ENCODE measurements at places on chromosomes 4 and X.

DNA sequence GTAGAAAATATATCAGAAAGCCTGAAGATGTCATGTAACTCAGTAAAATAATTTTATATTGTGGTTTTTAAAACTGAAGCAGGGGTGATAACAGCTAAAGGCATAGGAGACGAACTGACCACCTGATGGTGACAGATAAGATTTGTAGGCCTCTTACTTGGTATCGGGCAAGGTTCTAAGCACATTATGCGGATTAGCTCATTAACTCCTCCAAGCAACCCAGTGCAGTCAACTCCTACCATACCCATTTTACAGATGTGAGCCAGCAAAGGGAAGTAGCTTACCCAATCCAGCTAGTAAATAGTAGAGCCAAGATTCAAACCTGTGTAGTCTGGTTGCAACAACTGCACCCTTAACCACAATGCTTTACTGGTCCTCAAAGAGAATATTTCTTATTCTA is 62.1 kb downstream of the CC2D2A start:
- DNase-seq = no peak

GRCh38 chr4:152676052-152676854 is 3.5 kb downstream of the TMEM154 start:
- no peak for DNase-seq

DNA sequence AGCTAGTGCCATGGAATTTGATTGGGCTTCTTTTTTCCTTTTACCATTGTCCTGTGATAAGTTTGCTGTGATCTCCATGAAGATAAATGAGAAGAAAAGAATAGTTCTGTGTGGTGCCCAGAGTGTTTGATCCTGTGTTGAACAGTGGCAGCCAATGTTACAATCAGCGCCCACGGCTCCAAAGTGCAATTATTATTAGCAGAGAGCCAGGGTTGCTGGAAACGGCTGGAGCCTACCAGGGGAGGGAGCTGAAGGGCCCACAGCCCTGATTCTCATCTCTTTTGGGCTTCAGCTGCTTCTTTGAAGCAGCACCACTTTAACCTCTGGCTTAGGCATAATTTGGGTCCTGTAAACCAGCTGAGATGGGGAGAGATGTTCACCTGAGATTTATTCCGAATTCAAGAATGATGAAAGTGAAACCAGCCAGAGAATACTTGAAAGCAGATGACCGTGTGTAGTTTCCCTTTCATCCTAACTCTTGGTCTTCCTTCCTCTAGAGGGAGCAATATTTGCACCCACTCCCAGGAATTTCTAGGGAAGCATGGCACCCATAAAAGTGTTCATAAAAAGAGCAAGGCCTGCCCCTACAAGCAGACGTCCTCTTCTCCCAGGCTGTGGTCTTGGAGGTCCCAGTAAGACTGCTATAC is 298.3 kb downstream of the EVC2 start:
- DNase-seq = no peak

DNA sequence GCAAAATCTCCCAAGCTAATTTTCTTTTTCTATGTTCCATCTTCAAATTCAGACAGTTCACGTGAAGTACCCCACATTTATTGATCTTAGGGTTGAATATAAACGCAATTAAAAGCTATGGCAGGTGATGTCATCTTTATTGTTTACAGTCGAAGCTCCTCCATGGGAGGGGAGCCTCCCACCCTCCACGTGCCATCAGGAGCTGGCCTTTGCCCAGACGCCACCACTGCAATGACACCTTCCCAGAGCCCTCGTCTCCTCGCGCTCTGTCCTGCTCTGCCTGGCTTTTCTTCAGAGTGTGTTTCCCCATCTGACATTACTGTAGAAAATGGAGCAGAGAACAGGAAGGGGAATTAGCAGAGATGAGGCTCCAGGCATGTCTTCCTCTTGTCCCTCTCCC is 18.8 kb upstream of the CYP4V2 start:
- no peak for DNase-seq

DNA sequence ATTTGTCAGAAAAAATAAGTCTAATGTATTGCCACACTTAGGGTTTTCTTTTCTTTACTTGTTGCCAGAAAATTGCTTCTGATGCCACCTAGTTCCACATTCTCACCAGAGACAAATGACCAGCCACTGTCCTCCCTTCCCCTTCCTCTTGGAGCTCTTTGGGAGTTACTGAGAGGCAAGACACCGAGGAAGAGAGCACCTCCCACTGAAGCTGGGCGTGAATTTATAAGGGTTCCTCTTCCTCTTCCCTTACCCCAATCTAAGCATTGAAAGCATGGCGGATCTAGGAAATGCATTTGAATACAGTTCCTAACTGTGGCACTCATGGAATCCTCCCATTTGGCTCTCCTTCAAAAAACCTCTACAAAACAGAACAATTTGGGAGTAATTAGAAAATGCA is 30.0 kb downstream of the ANXA3 start:
- no peak for DNase-seq

- no peak for DNase-seq
These were observed 38.5 kb downstream of the APBB2 start for GRCh38 chr4:41175794-41176193.

- no peak for DNase-seq
These were observed 89.1 kb upstream of the TSPAN5 start for GRCh38 chr4:98747393-98748091.

DNA sequence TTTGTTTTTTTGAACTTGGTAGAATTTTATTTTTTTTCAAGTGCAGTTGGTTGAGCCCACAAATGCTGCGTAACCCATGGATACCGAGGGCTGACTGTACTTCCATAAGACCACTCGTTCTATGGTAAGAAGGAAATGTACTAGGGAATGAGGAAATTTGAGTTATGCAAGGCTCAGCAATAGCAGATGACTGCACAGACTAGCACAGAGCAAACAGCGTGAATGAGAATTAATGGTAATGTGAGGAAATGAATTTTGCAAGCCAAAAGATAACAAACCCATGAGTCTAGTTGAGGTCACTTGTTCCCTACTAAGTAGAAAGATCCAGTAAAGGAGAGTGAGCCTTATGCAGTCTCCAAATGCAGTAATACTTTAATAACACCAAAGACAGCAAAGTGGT is 17.4 kb downstream of the GSPT2 start:
- no peak for DNase-seq

GRCh38 chr4:41268721-41269517 is 12.2 kb downstream of the UCHL1 start:
- DNase-seq = no peak

GRCh38 chr4:102439236-102439614 is 61.9 kb upstream of the NFKB1 start:
- DNase-seq = no peak

- no peak for DNase-seq
These were observed 821 bp upstream of the TMEM128 start for GRCh38 chr4:4248885-4249203.

DNA sequence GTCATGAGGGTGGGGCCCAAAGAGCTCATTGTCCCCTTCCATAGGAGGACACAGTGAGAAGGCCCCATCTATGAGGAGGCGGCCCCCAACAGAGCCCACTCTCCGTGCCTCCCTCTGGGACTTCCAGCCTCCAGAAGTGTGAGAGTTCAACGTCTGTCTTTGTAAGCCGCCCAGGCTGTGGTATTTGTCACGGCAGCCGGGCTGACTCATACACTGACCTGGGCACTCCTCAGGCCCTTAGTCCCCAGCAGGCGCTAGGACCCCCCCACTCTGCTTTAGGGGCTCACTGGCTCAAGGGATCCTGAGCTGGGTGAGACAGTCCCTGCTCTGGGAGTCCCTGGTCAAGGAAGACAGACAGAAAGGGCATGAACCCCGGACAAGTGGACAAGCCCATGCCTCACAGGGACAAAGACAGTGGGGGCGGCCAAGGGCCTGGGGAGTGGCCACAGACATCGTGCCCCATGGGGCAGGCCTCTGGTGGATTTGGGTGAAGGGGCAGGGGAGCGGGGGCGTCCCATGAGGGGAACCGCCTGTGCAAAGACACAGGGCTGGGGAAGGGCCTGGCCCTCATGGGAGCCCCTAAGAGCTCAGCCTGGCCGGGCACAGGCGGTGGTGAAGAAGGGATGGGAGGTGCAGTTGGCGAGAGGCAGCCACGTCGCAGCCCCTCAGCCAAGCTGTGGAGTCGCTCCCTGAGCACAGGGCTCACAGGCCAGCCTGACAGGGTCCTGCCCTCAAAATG is 21.5 kb downstream of the ABLIM2 start:
- DNase-seq = no peak

GRCh38 chr4:122826553-122827257 is at the start of gene FGF2:
Gene FGF2, plus strand, starts transcription at chr4:122826831. Its CDS starts 344 bp downstream, at chr4:122827175.
- no peak for DNase-seq

DNA sequence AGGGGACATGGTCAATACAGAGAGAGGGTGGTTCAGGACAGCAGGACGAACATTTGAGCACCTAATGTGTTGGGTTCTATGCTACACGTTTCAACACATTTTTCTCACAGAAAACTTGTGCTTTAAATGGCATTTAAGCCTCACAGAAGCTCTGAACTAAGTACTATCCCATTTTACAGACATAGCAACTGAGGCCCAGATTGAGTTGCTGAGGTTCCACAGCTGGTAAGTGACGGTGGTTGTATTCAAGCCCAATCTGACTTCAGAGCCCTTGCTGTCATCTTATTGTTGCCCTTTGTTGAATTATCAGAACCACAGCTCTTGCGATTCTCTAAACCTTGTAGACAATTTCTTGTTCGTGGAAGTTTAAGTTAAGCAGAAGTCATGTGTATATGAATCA is 116.7 kb downstream of the FNIP2 start:
- no peak for DNase-seq

DNA sequence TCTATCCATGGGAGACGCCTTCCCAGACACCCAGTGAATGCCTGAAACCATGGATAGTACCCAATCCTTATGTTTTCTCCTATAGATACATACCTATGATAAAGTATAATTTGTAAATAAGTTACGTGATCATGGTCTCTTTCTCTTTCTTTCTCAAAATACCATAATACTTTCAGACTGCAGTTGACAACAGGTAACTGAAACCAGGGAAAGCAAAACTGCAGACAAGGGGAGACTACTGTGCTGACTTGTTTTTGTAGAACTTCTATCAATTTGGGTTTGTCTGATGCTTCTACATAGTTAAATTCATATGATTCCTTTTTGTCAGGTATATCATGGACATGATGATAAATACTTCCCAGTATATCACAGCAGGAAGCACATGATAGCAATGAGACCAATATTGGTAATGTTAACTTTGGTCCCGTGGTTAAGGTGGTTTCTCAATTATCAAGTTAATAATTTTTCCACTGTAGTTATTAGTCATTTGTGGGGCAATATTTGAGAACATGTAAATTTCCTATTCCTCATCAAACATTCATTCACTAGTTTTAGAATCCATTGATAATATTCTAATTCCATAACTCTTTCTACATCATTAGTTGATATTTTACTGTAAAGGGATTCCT is 298.0 kb upstream of the TET2 start:
- no peak for DNase-seq

DNA sequence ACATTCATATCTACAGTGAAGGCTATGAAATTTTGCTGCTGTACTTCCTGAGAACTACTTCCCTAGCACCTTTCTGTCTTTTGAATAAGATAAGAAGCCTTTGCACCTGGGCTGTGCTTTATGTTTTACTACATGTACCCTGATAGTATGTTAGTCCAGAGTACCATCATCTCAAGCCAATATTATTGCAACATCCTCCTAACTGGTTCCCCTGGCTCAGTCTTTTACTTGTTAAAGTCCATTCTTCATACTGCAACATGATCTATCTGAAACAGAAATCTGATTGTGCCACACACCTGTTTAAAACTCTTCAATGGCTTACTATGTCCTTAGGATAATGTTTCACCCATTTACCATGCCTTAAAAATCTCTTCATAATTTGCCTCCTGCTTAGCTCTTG is 102.3 kb downstream of the AGTR2 start:
- DNase-seq = no peak

DNA sequence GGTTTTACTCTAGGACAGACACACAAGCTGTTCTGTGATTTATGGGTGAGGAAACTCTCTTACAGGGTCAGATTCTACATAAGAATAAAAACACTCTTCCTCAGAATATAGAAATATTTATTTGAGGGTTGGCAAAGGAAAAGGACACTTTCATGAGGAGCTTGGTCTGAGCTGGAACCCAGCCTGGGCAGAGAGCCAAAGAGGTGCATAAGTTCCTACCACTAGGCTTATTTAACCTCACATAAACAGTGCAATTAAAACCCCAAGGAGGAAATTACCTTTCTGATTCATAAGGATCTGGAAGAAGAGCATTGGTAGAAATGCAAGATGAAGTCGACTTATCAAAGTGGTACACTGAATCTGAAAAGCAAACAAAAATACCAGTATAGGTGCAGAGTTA is 32.9 kb downstream of the SETD7 start:
- no peak for DNase-seq

DNA sequence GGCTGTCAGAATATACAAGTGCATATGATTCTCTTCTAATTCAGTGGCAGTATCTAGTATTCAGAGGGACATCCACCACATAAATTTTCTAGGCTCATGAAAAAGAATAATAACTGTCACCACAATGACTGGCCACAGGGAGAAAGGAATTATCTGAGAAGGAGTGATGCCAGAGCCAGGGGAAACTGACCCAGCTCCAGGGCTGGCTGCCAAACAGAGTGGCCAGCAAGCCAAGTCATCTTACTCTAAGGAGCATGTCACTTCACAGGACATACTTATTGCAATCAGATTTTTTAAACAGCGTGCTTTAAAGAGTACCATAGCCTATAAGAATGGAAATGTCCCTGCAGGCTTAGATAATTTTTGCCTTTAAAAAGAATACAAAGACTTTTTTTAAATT is 5.8 kb upstream of the SEPTIN11 start:
- DNase-seq = no peak

- no peak for DNase-seq
These were observed 29.0 kb downstream of the RNF4 start for GRCh38 chr4:2497931-2498330.

DNA sequence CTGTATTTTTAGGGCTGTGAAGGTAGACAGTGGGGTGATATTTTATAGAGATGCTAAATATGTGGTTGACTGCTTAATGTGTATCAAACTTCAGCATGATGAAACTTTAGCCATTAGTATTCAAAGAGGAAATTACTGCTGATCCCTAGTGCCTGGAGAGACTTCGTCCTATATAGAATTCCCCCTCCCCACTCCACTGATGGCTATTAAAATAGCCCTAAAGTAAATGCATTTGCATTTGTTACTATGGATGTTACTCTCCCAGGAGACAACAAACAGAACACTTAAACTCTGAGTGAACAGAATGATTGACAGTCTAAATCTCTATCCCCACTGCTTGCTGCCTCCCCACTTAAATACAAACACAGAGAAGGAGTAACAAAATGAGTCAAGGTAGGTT is 39.1 kb downstream of the ADGRL3 start:
- no peak for DNase-seq

DNA sequence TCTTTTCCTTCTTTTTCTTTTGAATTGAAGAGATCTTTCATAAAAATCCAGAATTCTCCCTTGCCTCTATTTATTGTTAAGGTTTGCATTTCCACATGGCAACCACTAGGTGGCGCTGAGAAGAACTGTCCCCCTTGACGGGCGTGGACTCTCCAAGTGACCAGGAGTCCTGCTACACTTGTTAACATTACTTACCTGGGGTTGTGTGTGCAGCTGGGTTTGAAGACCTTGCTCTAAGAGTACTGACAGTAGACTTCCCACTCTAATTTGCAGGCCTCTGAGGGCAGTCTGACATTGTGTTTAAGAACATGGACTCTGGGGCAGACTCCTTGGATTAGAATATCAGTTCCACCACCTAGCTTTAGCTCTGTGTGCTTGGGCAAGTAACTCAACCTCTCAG is 52.8 kb downstream of the GPRIN3 start:
- DNase-seq = peak; percentile 40

- DNase-seq = no peak
These were observed 364.2 kb downstream of the ADAM29 start for GRCh38 chr4:175282407-175282806.

Measured in CD4-positive, alpha-beta T cell treated with Interleukin-4 for 4 hours (primary cell).